ENCODE measurements at places on chromosomes 16 and 17.

DNA sequence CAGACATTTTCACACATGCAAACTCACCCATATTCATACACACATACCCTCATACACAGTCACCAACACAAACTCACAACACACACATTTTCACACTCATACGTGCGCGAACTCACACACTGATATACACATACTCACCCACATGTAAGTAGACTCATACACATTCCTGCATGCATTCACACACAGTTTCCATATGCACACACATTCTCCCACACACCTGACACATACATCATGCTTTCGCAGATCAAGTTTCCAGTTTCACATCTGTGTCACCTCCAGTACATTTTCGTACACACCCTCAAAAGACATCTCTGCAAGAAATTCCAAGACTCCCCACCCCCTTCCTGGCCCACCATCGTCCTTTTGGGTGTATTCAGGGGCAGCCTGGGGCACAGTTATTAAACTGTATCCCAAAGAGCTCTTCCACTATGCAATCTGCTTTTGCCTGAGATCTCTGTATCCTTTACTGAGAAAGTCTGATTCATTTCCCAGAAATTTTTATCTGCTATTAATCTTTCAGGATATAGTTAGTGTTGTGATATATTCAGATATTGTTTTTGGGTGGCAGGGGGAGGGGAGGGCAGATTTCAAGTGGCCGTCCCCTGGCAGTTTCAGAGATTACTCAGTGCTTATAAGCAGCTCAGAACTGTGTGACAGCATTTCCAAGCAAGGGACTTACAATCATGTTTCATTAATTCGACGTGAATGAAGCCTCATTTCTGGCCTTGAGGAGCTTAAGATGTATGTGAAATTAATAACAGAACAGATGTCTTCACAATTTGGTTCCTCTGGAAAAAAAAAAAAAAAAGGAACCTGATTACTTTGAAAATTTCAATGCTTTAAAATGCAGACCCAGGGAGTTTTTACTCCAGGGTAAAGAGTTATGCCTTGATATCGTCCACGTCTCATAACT, 35.3 kb upstream of the MMP2 start:
- no peak for DNase-seq

DNA sequence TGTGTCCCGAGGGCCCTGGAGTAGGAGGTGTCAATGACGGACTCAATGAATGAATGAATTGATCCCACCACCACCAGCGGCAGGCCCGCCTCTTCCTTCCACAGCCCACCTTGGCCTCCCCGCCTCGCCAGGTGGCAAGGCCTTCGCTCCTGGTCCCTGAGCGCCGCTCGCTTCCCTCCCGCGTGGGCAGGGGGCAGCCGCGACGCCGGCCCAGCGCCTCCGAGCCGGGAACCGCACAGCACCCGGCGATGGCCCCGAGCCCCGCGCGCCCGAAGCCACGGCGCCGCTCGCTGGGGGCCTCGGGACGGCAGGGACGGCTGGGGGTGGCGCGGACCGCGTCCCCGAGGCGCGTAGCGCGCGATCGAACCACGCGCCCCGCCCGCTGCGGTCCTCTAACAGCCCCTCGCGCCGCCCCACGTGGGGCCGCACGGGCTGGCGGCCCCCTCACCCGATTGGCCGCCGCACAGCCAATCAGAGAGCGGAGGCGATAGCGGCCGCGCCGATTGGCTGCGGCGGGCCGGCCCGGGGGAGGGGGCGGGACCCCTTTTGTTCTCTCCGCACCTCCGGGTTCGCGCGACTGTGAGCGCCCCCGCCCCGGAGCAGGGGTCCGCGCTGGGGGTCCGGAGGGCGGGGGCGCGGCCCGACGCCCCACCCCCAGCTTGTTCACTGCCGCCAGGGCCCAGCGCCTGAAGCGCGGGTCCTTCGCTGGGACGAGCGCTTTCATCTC, 31.4 kb downstream of the ACTG1 start:
- peak; percentile 62 for DNase-seq

DNA sequence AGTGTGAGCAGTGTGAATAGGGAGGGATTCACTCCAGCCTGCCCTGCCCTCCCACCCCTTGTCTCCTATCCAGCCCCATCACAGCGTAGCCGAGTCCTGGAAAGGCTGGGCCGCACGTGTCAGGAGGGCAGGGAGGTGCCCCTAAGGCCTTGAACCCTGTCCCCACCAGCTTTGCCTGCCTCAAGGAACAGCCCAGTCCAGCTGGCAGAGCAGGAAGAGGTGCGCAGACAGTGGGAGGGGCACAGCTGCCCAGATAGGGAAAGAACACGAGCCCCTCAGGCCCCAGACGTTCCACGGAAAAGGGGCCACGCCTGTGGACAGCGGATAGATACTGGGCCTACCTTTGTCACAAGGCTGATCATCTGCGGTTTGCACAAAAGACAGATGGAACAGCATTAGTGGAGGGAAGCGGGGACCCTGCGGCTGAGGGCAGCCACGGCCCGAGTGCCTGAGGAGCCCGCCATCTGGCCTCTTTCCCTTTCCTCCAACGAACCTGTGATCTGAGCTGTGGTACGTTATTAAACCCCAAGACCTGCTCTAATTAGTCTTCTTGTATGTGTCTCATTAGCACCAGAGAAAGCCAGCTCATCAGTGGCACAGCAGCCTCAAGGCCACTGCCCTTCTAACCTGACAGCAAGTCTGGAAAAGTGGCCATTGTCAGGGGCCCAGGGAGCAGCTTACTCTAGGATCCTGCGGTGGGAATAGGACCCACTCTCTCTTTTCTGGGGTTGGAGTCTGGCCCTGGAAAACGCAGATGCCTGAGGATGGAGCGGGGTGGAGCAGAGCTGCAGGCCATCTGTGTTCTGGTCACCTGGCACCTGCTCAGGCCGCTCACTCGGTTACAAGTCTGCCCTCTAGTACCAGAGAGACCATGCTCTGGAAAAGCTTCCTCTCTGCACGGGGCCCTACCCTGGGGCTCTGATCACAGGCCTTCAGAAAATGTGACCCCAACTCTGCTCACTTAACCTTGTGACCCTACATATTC, 16.3 kb downstream of the MPP3 start:
- no peak for DNase-seq

GRCh38 chr16:84228256-84228838, 11.5 kb downstream of the KCNG4 start:
- no peak for DNase-seq

DNA sequence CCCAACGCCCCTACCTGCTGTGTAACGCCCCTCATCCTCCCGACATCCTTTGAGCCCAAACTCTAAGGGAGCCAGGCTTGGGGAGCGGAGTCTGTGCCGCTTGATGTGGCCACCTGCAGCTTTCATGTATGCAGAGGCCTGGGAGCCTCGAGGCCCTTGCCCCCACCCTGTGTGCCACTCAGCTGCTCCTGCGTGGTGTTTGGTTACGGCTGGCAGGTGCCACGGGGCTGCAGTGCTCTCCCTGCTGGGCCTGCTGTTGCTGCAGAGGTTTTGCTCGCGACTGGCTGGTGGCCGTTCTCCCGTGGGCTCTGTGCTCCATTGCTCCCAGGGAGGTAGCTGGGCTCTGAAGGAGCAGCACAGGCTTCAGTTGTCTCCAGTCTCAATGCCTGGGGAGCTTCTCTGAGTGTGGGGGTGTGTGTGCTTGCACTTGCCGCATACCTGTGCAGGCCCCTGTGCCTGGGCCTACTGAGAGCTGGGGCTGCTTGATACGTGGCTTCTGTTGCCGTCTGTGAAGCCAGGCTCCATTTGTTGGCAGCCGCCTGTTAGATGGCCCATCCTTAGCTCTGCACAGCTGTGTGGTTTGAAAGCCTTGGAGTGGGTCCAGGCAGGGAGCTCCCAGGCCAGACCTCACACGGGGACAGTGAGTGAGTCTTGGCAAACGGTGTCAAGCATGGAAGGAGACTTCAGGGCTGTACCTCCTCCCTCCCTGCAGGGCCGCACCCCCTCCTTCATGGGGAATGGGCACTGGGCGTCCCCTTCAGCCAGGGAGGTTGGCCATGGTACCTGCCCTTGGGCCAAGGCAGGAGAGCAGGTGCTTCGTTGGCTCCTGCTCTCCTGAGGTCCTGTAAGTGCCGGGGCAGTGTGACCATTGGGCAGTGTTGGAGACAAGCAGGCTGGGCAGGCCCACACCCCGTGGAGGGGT, 47.2 kb downstream of the PDPK1 start:
- no peak for DNase-seq

GRCh38 chr17:17181666-17182597, 24.2 kb downstream of the PLD6 start:
- peak; percentile 85 for DNase-seq

DNA sequence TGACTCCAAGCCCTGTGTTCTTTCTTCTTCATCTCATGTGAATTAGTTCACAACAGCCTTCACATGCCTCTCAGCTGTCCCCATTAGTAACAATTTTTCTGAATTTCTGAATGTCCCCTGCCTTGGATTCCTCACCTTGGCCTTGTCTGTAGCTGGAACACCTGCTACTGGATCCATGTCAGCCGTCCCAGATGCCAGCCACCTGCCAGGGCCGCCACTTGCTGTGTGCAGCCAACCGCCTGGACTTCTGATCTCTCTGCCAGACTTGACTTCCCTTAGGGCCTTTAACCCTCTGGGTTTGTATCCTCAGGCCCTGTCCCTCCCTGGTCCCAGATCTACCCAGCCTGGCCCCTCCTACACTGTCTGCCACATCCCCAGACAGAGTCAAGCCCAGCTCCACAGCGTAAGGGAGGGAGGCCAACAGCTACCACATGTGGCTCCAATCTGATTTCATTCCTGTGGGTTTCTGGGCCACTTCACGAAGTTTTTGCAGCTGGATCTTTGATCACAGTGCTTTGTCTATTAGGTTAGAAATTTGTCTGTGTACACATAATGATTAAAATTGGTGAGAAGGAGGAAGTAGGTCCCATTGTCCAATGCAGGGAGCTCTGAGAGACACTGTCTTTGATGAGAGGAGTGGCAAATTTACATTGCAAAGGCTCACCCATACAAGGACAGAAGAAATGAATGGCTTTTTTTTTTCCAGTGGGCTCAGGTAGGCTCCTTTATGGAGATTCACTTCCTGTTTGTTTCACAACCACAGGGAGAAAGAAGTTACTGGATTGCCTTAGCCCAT, 15.3 kb downstream of the MPP2 start:
- DNase-seq: no peak

GRCh38 chr16:70341600-70341999, 5.1 kb upstream of the DDX19A start:
- DNase-seq: no peak

All from stimulated activated naive CD4-positive, alpha-beta T cell (primary cell).